Glutamatergic neuron (in vitro differentiated cells): ENCODE measurements at places on chromosomes 2 and 18.
A peak's percentile ranks its signal among the peaks of the same experiment; 100 is the strongest.

GRCh38 chr2:9170458-9171130 is 36.0 kb upstream of the ASAP2 start:
- DNase-seq, result no peak

DNA sequence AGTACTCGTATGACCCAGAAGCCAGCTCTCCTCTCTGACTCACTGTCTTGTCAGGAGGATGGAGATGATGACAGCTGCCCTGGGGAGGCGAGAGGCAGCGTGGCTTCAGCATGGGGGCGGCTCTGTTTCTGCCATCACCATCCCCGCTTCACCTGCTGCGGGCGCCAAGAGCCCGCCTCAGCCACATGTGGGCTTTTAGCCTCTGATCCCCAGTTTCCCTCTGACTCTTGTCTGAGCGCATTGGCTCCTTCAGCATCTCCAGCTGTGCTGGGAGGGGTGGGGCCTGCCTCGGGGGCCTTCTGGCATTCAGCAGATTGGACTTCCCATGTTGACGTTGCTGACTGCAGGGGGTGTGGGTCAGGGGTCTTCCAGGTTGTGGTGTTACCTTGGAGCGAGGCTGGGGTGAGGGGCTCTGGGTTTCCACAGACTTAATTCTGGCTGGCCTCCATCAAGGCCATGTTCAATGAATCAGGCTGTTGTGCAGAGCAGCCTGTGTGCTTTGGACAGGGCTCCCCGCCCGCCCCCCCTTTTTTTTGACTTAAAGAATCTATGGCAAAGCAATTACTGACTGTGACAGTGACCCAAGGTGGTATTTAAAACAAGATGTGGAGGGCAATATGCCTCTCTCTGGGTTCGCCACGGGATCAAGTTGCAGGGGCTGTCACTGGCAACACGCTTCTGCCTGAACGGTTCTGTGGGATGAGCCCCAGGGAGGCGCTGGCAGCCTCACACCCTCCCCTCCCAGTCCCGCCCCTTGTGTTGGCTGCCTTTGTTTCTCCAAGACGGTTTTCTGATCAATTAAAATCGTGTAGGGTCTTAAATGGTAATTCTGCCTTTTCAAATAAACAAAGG is 228.3 kb downstream of the LDLRAD4 start:
- DNase-seq, result peak; percentile 50

GRCh38 chr2:136517716-136518115 is 247.6 kb upstream of the THSD7B start:
- DNase-seq, result no peak

DNA sequence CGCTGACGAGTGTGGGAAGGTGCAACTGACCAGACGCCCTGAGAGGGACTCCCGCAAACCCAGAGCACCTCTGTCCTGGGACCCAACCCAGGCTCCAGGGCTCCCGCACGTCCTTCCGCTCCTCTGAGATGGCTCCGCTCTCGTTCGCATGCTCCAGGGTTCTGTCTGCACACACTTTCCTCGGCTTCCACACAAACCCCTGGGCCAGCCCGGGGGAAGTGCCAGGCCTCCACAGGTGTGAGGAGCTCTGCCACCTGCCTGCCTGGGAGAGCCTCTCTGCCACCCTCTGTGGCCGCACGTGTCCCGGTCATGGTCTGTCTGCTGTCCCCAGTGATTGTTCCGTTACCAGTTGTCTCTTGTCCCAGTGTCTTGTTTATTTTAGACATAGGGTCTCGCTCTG is 222.9 kb downstream of the HDAC4 start:
- peak; percentile 1 for DNase-seq

DNA sequence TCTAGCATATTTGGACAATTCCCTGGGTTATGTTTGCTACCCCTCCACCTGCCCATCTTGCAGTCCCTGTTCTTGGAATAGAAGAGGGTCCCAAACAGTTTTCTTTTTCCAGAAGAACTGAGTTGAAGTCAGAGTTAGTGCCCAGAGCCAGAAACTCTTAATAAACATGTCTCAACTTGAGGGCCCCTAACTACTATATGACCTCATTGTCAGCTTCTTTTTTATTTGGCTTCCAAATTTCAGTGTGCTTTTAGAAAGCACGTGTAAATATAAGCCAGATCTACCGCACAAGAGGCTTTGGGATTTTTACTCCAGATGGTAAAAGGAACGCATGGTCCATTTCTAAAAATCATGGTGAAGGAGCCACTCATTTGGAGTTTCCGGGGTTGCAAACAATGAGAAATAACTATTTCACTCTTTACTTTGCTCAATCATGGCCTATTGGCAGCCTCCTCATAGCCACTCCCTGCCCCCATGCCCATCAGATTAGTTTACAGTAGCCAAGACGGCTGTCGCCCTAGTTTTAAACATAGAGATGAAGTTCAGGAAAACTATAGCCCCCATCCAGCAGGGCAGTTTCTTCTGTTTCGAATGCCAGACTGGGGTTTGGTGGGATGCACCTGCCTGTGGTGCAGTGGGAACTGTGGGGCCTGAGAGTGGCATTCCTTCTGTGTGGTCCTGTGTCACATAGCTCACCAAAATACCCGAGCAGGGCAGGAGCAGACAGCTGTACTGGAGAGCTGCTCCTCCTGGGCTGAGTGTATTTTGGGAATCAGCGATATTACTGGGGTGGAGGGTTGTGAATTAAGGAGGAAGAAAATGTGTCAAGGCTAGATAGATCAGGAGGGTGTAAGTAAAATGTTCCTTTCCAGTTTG is 1.7 kb downstream of the MAPRE3 start:
- no peak for DNase-seq
